ENCODE measurements at places on chromosomes 6 and 20. TPM values are rescaled to one million over a fixed set of nuclear protein-coding genes. Genes with fewer than 3 reads are reported as not detected.

The BMP2 gene
- polyA plus RNA-seq = 18.3 TPM

The TRIM15 gene
- 0.16 TPM for polyA plus RNA-seq

The PRDM13 gene
- polyA plus RNA-seq = not detected

DNA sequence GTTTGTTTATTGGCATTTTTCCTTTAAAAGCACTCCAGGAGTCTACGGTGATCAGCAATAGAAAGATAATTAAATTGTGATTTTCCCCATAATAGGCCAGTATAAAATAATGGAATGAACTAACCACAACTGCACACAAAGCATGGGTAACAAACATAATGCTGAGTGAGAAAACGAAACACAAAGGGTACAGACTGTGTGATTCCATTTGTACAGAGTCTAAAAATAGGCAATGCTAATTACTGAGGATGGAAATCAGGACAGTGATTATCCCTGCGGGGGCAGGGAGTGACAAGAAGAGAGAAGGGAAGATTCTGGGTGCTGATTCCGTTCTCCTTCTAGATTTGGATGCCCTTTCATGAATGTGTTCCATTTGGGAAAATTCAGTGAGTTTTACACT lies 478.1 kb downstream of the PREX1 start:
- DNase-seq = no peak

DNA sequence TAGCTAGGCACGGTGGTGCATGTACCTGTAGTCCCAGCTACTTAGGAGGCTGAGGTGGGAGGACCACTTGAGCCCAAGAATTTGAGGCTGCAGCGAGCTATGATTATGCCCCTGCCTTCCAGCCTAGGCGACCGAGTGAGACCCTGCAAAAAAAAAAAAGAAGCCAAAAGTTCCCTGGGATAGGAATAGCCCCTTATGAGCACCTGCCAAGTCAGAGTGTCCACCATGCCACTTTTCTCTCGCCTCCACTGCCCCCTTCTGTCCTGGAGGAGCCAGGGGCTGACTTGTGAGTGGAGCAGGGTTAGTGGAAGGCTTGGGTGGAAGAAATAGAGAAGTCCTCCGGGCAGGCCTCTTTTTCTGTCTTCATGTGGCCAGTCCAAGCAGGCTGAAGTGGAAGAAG lies 12.1 kb upstream of the DDX27 start:
- no peak for DNase-seq

GRCh38 chr6:35489995-35490791 lies 6.7 kb downstream of the TEAD3 start:
- no peak for DNase-seq

- DNase-seq = no peak
These were observed 388.2 kb upstream of the CITED2 start for GRCh38 chr6:139762587-139763031.

DNA sequence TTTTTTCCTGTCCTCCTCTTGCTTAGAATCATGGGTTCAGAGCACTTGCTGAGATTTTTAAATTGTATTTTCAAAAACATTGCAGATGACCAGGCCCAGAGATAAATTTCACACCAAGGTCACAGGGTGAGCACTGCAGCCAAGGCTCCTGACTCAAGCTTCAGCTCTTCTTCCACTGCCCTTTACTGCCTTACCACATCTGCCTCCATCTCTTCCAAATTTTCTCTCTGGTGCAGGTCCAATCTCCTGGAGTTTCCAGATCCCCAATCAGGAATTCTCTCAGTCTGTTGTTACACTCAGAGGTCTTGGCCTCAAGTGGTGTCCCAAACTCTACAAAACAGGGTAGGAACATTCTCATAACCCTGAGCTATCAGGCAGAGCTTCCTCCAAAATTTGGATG lies 12.7 kb downstream of the SNAP25 start:
- DNase-seq = no peak

GRCh38 chr6:106751501-106752252 lies 122.3 kb downstream of the QRSL1 start:
- DNase-seq = no peak

DNA sequence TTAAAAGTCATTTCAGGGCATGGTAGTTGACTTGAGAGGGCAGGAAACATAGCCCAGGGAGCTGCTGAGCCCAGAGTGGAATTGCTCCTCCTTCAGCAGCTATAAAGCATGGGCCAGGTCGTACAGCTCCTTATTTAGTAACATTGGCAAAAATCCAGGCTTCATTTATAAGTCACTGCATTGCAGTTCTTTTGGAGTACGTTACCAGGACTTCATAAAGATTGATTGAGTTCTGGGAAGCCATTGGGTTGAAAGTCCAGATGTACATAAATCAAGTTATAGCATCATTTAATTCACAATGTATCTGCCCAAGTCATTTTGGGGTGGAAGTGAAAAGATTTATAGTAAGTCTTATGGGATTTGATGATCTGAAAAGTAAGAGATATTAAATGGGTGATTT lies 53.0 kb upstream of the ANKEF1 start:
- no peak for DNase-seq

GRCh38 chr20:12591949-12592470 lies 416.8 kb upstream of the SPTLC3 start:
- DNase-seq = no peak

All from left renal cortex interstitium (tissue), 4 donors.